ENCODE measurements at places on chromosomes 6 and 20. TPM values are rescaled to one million over a fixed set of nuclear protein-coding genes. Genes with fewer than 3 reads are reported as not detected.

Gene ADAM33
- 12.6 TPM for total RNA-seq

Gene TMEM217
- total RNA-seq, result not detected

Gene HAO1
- not detected for total RNA-seq

Gene ASIP
- total RNA-seq, result 18.9 TPM

Gene EIF6
- total RNA-seq, result 30.3 TPM

Gene NKAIN2
- total RNA-seq, result 0.22 TPM

Gene CCN5
- 15.8 TPM for total RNA-seq

Gene GPRC6A
- not detected for total RNA-seq

Gene PPP1R16B
- total RNA-seq, result 6.8 TPM

Gene NKX2-4
- not detected for total RNA-seq

Gene RAB44
- total RNA-seq, result not detected

Gene HUS1B
- total RNA-seq, result not detected

Gene LY6G5C
- 1.3 TPM for total RNA-seq

Gene CST8
- total RNA-seq, result not detected

Measured in Right ventricle myocardium superior (tissue), 1 donor.